Right renal cortex interstitium (tissue), 3 donors: ENCODE measurements at places on chromosomes 16 and 17.

DNA sequence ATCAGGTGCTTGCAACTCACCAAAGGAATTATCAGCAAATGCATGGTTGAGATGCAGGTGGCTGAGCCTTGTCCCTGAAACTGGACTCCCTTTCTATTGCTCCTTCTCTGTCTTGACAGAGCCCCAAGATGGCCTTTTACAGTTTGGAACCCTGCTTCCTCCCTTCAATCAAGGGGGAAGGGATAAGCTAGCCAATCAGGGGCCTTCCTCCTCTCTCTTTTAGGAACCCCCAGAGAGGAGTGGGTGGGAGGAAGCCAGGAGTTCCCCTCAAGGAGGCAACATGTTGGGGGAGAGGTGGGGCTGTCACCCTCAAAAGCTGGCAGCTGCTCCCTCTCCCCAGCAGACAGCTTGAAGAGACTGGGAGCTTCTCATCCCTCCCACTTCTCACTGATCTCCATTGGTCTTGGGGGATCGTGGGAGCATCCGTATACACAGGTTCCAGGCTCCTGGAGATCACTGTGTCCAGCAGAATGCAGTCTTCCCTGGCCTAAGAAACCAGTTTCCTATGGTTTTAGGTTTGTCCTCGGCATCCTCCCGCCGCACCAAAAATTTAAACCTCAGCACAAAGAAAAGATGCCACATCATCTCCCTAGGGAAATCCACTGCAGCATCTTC lies 7.2 kb downstream of the RASL10B start:
- no peak for DNase-seq

GRCh38 chr17:76545918-76546555 lies 6.2 kb downstream of the PRCD start:
- no peak for DNase-seq

- DNase-seq = no peak
Observed at GRCh38 chr16:1181404-1182315, 28.8 kb downstream of the CACNA1H start.

GRCh38 chr16:75566758-75567255 lies 628 bp downstream of the GABARAPL2 start:
- DNase-seq = no peak

- no peak for DNase-seq
Observed at GRCh38 chr17:46150216-46150963, 42.8 kb downstream of the KANSL1 start.

- no peak for DNase-seq
Observed at GRCh38 chr16:82259731-82260130, 89.7 kb upstream of the MPHOSPH6 start.

- peak; percentile 74 for DNase-seq
Observed at GRCh38 chr16:66608241-66609138, 4.0 kb downstream of the CMTM3 start.

GRCh38 chr17:41873559-41874292 lies 8.5 kb upstream of the KLHL11 start:
- no peak for DNase-seq

GRCh38 chr16:729768-730665 lies 3.1 kb downstream of the HAGHL start:
- DNase-seq = no peak

GRCh38 chr16:52366983-52367382 lies 180.0 kb downstream of the TOX3 start:
- DNase-seq = no peak

GRCh38 chr16:12507366-12507765 lies 296.3 kb downstream of the CPPED1 start:
- no peak for DNase-seq

- no peak for DNase-seq
Observed at GRCh38 chr17:81547614-81547982, 4.6 kb downstream of the FAAP100 start.
